ENCODE measurements at places on chromosomes 3 and 15. TPM values are rescaled to one million over a fixed set of nuclear protein-coding genes. Genes with fewer than 3 reads are reported as not detected.

DNA sequence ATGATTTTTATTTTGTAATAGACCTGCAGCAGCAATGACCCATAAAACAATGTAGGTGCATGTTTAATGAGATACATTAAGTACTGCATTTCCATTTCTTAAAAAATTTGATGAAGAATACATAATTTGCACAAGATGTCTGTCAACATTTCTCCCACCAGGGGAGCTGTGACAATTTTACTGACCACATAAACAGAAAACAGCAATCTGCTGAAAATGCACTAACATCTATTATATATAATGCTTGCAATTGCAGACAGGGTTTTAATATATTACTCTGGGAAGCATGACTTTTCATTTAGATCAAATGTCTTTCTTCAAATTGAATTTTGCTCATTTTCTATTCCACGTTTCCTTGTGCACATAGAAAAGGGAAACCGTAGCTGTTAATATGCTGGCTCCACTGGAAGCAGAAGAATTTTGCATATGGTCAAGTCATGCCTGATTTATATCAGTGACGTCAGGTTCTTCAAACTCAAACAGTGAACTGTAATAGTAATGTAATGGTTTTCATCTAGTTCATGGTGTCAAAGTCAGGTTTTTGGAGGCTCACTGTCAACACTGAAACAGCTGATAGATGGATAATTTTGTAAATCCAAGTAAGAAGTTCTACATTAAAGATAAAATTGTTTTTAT lies 79.8 kb upstream of the IGF1R start:
- DNase-seq, result no peak
- H3K4me1 ChIP-seq, result no peaks in the 10 kb centered on the region
- no peak overlapping the region for H3K4me3 ChIP-seq
- H3K27ac ChIP-seq, result no peak overlapping the region
- H3K36me3 ChIP-seq, result no peaks in the 10 kb centered on the region
- no peaks in the 10 kb centered on the region for H3K27me3 ChIP-seq

GRCh38 chr3:120684896-120685295 lies 2.9 kb upstream of the HGD start:
- no peaks in the 10 kb centered on the region for H3K4me1 ChIP-seq
- no peak overlapping the region for H3K27ac ChIP-seq
- peaks cover 17% of the 10 kb centered on the region for H3K36me3 ChIP-seq
- no peak for DNase-seq
- no peak overlapping the region for H3K4me3 ChIP-seq
- H3K27me3 ChIP-seq, result no peaks in the 10 kb centered on the region

DNA sequence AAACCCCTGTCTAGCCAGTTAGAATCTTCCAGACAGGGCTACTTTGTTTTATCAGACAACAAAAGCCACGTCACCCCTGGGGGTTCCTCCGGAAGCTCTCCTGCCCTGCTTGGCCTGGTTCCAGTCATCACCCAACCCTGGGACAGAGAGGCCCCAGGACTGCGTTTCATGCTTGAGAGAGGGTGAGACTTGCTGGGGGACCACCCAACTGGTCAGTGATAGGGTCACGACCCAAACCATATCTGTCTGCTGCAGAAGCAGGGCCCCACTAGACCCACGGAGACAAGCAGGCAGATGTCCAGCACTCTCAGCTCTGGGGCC lies 1.2 kb downstream of the NT5DC2 start:
- peaks cover 30% of the 10 kb centered on the region for H3K4me1 ChIP-seq
- H3K27ac ChIP-seq, result no peak overlapping the region
- H3K27me3 ChIP-seq, result no peaks in the 10 kb centered on the region
- no peaks in the 10 kb centered on the region for H3K36me3 ChIP-seq
- DNase-seq, result no peak
- H3K4me3 ChIP-seq, result no peak overlapping the region

DNA sequence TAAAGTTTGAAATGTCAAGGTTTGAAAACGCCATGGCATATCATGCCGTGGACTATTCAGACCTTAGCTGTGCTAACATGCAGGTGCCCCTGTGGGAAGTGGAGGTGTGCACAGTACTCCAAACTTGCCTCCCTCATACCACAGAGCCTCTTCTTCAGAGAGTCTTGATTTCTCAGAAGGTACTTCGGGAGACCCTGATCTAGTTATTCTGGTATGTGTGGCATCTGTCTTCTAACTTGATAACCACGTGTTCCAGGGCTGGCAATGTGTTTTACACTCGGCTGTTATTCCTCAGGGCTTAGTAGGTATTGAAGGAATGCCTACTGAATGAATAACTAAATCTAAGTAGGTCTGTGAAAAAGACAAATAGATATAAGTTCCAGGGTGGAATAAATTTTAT lies 309.9 kb downstream of the CLSTN2 start:
- no peak overlapping the region for H3K27ac ChIP-seq
- DNase-seq, result no peak
- no peaks in the 10 kb centered on the region for H3K4me1 ChIP-seq

DNA sequence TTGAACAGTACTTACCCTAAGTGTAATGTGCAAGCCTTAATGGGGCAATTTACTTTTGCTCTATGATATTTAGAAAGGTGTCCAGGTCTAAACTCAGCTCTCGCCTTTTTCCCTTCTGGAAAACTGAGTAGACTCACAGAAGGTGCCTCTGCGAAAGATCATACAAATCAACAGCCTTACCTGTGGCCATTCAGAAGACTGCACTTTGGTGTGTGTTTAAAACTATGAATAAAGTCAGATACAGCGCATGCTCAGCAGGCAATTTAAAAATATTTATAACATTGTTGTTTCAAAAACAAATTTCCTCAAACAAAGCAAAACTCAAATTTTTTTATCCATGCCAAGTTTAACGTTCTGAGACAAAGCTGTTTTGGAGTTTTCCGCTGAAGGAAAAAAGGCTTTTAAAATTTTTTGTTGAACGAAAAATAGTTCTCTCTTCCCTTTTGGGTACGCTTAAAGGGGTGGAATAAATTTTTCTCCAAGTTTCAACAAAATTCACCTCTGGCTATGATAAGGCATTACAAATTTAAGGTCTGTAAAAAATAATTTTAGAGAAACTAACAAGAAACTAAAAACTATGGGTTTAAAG lies 156.3 kb downstream of the TIGIT start:
- no peak overlapping the region for H3K27ac ChIP-seq
- H3K36me3 ChIP-seq, result no peaks in the 10 kb centered on the region
- H3K4me1 ChIP-seq, result peaks cover 11% of the 10 kb centered on the region
- H3K27me3 ChIP-seq, result no peaks in the 10 kb centered on the region

The PLXNB1 gene
- not detected for polyA plus RNA-seq

The CLEC3B gene
- polyA plus RNA-seq, result not detected

The DGKG gene
- polyA plus RNA-seq, result not detected

Data from CD4-positive, CD25-positive, alpha-beta regulatory T cell (primary cell).